Activated CD8-positive, alpha-beta memory T cell treated with anti-CD3 and anti-CD28 coated beads for 24 hours (primary cell): ENCODE measurements at places on chromosomes 6 and 20.

DNA sequence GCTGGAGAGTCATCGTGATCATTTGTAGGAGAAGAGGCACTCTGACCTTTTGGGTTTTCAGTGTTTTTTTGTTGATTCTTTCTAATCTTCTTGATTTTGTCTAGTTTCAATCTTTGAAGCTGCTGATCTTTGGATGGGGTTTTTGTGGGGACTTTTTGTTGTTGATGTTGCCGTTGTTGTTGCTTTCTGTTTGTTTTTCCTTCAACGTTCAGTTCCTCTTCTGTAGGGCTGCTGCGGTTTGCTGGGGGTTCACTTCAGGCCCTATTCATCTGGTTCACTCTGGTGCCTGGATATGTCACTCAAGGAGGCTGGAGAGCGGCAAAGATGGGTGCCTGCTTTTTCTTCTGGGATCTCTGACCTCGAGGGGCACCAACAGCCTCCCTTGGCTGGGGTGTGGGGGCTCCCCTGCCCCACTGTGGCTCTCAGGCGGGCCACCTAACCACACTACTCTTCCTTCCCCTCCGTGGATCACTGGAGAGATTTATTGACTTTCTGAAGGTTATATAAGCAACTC, 21.5 kb upstream of the TMEM244 start:
- no peak for DNase-seq

DNA sequence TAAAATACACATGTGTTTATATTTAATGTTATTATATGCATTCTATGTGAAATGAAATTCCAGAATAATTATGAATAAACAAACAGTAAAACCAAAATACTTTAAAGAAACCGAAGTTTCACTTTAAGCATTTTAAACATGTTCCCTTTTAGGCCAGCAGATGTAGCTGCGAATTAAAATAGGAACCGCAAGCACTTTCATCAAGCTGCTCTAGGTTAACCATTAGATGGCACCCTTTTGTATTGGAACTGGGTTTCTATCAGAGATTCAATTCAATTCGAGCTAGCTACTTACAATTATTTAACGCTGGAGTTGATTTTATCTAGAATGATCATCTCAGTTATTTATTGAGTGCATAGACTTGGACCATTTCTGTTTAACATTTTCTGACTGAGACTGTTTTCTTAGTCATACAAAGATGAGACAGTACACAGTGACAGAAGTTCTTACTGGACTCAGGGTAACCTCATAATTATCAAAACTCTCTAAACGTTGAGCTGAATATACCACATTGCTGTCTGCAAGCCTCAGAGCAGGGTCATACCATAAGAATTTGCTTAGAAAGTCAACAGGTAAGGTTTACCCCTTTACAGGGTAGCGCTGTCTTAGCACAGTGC, 8.5 kb downstream of the TMEM242 start:
- no peak for DNase-seq

DNA sequence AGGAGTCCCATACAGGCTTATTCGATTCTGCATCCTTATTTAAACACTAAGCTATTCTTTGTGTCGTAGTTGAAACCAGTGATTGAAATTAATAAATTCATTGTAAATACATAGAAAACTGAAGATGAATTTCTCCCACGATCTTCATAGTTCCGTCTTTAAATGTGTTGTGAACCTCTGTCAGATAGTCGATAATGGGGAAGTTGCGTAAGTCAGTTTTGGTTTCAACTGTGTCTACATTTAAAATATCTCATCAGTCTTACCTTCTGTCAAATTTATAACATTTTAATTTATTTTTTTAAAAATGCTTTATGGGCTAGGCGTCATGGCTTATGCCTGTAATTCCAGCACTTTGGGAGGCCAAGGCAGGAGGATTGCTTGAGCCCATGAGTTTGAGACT, 12.7 kb downstream of the STX11 start:
- DNase-seq: no peak

DNA sequence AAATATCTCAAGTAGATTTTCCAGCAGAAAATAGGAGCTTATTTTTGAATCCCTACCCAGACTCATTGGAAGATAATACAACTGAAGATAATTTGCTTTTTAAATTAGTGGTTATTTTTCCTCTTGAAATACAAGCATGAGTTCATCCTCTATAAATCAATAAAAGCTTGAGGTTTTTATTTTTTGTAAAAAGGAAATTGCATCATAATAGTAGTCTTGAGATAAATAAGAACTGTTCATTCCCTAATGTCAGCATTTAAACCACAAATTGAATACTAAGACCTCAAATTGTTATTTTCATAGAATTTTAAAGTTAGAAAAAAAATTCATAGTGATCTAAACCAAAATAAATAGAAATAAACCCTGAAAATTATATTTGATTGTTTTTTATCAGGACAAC, 719.1 kb downstream of the CD109 start:
- no peak for DNase-seq

- no peak for DNase-seq
These were observed 15.6 kb upstream of the ISM1 start for GRCh38 chr20:13205425-13205824.

DNA sequence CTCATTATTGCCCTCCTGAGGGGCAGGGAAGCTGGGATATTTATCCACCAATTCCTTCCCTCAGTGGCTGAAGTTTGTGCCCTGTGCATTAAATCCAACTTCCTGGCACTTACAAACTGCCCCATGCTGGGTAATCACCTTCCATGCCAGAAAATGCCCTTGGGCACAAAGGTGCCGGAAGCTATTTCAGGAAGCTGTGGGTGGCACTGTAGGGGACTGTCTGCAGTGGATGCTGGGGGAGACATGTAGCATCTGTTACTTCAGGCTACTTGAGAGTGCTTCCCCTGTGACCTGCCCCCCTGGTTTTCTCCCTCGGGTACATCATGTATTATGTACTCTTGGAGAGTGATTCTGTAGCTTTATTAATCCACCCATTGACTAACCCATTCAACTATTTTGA, 24.7 kb upstream of the RALGAPA2 start:
- DNase-seq: no peak

DNA sequence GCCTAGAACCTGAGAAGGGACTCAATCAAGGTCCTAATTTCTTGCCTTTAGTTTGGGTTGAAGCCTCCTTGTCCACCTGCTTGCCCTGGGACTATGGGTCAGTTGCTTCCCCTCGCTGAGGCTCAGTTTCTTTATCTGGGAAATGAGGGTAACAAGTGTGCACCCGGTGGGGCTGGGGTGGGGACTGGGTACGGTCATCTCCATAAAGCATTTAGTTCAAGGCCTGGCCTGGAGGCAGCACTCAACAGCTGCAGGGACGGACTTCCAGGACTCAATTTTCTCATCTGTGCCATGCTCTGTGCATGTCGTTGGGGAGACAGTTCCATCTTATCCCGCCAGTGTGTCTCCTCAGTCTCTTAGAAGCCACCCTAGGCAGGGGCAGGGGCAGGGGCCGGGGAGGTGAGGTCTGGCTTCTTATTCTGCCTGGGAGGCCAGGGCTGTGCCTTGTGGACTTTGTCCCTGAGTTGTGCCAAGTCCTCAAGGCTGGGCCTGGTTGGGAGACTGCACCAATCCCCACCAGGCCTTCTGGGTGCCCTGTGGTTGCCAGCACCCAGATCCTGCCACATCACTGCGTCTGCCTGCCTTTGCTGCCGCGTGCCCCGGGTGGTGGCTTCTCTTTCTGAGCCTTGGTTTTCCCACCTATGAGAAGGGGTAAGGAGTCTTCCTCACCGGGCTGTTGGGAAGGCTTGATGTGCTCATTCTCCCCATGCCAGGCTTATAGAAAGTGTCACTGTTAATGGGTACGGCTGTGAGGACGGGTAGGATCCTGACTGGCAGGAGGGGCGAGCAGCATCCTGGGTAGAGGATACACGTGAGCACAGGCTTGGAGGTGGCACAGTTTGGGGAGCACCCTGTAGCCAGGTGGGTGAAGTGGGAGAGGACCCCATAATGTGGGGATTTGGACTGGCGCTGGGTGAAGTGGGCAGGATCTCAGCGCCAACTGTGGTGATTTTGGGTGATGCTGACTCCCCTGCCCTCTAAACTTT, 8.6 kb downstream of the SRC start:
- DNase-seq: no peak

GRCh38 chr6:154440022-154440421, 70.5 kb downstream of the CNKSR3 start:
- DNase-seq: no peak

DNA sequence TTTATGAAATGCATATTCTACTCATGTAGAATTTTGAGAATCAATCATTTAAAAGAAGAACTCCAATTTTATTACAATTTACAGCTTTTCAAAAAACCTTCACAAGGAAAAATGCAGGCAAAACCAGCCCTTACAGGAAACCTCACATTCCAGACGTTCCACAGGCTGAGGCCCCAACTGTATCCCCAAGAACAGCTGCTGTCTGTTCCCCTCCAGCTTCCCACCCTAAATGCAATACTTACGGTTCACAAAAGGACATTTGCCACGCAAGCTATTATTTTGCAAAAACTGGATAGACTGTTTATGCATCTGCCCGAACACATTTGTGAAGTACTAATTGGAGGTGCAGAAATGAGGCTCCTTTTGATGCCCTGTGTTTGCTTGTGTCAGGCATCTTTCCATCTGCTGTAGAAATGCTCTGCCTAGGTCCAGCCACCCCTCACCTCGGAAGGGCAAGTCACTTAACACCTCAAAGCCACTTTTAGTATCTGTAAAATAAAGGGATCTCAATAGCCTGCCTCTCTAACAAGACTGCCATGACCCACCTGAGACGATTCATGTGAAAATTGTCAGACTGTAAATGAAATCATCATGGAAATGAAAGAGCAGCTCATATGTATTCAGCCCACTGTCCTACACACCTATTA, 26.5 kb downstream of the PDE10A start:
- no peak for DNase-seq

DNA sequence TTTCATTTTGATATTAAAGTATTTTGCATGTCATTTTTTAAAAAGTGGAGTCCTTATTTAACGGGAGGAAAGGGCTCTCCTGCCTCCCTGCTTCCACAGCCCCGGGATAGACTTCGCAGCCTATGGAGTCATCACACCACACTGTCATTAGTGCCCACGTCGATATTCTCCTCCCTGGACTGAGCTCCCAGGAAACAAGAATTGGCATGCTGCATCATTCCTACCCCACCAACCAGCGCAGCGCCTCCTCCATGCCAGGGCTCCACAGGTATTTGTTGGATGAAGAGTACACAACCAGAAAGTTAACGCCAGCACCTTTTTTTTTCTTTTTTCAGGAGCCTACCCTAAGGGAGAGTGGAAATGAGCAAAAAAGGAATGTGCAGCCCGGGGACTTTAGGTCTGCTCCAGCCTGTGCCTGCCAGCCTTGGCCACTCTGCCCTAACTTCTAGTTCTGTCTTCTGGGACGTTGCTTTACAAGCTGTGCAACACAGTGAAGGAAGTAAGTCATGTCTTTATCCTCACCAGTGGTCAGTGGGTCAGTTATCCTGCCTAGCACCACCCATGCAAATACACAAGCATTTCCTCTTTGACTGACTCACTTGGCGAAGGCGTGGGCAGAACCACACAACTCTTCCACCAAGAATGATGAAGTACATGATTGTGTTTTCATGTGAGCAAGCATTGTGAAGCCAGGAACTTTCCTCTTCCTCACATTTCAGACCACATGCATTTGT, 180.7 kb upstream of the UST start:
- no peak for DNase-seq

DNA sequence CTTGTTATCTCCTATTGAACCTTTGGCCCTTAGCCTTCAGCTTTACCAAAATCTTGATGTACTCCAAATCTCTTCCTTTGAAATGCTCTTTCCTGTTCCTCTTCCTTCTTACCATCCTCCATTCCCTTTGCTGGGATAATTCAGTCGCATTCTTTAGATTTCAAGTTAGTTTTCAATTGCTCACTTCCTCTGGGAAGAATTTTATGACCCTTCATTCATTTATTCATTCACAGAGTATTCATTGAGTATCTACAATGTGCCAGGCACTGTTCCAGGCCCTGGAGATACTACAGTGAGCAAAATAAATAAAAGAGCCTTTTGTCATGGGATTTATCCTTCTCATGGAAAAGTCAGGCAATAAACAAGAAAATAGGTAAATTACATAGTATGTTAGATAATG, 548.2 kb upstream of the FLRT3 start:
- no peak for DNase-seq

DNA sequence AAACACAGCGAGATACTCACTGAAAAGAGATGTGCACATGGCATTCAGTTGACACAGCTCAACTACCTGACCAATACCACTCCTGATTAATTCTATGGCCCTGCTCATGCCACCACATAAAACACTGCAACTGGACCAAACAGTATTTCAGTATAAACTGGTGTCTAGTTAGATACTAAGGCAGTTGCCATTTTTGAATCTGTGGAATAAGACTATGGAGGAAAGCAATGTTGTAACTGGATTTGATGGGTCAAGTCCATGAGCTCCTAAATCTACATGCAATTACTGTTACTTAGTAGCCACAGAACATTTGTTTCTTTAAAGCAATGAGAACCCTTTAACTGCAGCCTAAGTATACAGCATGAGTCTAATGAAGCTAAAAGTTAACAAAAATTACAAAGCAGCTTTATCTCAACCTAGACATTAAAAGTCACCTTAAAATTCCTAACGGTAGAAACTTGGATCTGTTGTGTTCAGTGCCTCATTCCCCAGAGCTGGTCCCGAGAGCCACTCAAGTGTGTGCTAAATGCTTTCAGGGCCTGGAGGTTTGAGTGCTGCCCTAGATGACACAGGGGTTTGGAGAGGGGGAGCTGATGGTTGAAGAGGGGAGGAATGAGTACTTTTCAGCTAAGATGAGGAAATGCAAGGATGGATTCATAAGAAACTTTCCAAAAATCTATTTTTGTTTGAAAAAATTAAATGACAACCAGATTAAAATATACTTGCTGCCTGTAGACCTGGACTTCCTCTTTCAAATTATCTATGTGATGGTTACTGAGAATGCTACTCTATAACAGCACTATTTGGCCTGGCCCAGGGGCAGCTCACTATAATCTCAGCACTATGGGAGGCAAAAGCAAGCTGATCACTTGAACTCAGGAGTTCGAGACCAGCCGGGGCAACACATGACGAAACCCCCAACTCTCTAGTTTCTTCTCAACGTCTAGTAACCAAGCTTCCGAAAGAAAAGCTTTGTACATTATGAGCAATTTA, 15.6 kb downstream of the SNX5 start:
- peak; percentile 37 for DNase-seq

DNA sequence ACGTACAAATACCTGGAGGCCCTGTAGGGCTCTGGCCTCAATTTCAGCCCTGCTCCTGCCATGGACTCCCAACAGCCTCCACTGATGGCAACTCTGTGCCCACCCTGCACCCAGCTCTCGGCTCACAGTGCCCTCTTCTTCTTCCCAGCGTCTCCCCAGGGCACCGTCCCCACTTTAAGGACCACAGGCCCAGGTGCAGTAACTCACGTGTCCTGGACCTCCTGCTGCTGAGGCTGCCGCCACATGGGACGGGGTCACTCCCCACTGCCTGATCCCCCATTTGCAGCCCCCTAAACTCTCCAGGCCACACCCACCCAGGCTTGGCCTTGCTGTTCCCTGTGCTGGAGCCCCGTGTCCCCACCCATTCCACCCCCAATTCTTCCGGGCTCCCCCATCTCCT, 223.4 kb downstream of the PREX1 start:
- DNase-seq: no peak

- no peak for DNase-seq
These were observed 117.3 kb downstream of the ARHGAP18 start for GRCh38 chr6:129592516-129593232.
